ENCODE measurements at places on chromosomes 5 and 9. TPM values are rescaled to one million over a fixed set of nuclear protein-coding genes. Genes with fewer than 3 reads are reported as not detected.

Gene WNT8A
- total RNA-seq, result not detected

Gene ACTBL2
- 0.31 TPM for total RNA-seq

Gene CD74
- total RNA-seq, result 31.7 TPM

Gene DAB2IP
- 38.2 TPM for total RNA-seq

Gene GARNL3
- total RNA-seq, result 21.6 TPM

Gene LTC4S
- total RNA-seq, result not detected

Gene DMRT3
- not detected for total RNA-seq

Gene GPR150
- 0.93 TPM for total RNA-seq

Gene PLAC8L1
- 0.73 TPM for total RNA-seq

Gene FAM81B
- total RNA-seq, result not detected

Gene TSSK1B
- not detected for total RNA-seq

Gene ARL14EPL
- total RNA-seq, result not detected

Gene PCDHA5
- under 0.01 TPM for total RNA-seq

Gene CDH9
- total RNA-seq, result not detected

Gene CD14
- total RNA-seq, result 1.3 TPM

Gene SNCB
- total RNA-seq, result 0.67 TPM

Gene F2RL1
- 0.15 TPM for total RNA-seq

Gene PHYHD1
- total RNA-seq, result 4.3 TPM

Gene PDGFRB
- 1.3 TPM for total RNA-seq

Gene HNRNPK
- total RNA-seq, result 491 TPM

Gene PRXL2C
- 27.2 TPM for total RNA-seq

Gene SLC34A3
- not detected for total RNA-seq

Gene FOXI1
- total RNA-seq, result not detected

Gene C5
- 2.2 TPM for total RNA-seq

Gene GNAQ
- 80.0 TPM for total RNA-seq

Gene PTGER4
- 0.34 TPM for total RNA-seq

Gene NR2F1
- total RNA-seq, result 0.33 TPM

Gene INSL4
- total RNA-seq, result not detected

Gene FGF18
- 0.15 TPM for total RNA-seq

Gene HACD4
- total RNA-seq, result 7.3 TPM

Gene GCNT4
- total RNA-seq, result 3.3 TPM

Gene NUP188
- total RNA-seq, result 58.8 TPM

Gene CCNO
- total RNA-seq, result 1.5 TPM

Gene ACSL6
- total RNA-seq, result under 0.01 TPM

Gene IFNW1
- total RNA-seq, result not detected

Gene BBLN
- 13.7 TPM for total RNA-seq
